ENCODE measurements at places on chromosomes 6 and 20.

- DNase-seq = no peak
Observed at GRCh38 chr20:10590950-10591671, 82.7 kb downstream of the JAG1 start.

- DNase-seq = no peak
Observed at GRCh38 chr20:4811661-4812181, 90.0 kb downstream of the PRND start.

GRCh38 chr6:163323705-163324104, 90.8 kb upstream of the QKI start:
- DNase-seq = no peak

GRCh38 chr6:118939683-118940082, 4.7 kb upstream of the MCM9 start:
- no peak for DNase-seq

DNA sequence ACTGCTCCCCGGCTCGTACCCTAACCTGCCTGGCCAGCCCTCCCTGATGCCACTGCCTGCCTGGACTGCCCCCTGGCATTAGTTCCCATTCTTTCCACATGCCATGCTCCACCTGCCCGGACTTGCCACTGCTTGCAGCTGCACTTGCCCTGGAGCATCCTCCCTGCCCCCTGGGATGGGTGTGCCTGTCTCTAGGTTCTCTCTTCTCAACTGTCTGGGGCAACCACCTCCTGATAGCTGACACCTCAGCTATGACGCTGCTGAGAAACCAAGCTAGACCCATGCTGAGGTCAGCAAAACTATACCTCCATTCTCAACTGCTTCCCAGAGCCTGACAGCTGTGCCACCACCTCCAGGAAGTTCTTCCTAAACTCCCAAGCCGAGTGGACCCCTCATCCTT, 72.1 kb downstream of the PERP start:
- no peak for DNase-seq

DNA sequence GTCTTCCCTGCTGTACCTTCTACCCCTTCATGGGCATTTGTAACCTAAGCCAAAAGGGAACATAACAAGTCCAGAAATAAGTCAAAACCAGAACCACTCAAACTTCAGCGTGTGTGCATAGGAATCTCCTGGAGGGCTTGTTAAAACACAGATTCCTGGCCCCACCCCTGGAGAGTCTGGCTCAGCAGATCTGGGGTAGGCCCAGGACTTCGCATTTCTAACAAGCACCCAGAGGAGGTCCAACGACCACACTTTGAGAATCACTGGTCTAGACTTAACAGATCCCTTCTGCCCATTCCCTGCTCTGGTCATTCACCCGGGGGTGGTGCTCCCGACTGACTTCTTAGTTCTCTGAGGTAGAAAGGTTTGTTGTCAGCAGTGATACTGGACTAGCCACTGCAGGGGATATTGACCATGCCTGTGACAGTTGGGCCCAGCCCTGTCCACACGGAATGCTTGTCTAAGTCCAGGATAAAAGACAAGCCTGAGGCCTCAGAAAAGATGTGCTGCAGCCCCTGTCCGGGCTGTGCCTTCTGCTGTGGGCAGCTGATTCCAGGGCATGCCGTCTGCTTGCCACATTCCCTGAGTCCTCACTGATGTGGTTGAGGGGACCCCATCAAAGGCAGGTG, 68.6 kb downstream of the SYNJ2 start:
- no peak for DNase-seq

DNA sequence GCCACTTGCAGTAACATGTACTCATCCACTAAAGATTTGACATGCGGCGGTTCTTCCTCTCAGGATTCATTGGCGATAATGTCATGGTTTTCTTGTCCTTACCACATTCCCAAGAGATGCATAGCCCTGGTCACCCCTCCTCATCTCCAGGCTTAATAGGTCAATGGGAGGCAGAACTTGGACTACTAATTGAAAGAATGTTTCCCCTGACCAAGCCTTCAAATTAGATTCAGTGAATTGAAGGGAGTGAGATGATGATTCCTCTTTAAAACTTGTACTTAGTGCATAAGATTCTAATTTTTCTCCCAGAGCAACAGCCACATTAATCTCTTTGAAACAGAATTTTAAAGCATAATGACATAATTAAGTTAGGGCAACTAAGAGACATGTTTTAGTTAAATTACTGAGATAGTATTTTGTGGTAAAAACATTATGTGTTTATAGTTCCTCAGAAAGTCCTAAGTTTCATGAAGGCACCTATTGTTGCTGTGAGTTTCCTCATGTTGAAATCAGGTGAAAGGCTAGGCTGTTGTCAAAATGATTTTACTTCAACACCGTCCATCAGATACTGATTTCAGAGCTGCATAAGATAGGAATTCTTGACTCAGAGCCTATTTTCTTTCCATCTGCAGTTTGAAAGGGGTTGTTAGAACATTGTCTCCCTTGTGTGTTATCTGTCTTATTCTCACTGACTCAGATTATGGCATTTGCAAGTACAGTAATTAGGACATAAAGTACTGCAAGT, 48.5 kb downstream of the STK4 start:
- peak; percentile 71 for DNase-seq

DNA sequence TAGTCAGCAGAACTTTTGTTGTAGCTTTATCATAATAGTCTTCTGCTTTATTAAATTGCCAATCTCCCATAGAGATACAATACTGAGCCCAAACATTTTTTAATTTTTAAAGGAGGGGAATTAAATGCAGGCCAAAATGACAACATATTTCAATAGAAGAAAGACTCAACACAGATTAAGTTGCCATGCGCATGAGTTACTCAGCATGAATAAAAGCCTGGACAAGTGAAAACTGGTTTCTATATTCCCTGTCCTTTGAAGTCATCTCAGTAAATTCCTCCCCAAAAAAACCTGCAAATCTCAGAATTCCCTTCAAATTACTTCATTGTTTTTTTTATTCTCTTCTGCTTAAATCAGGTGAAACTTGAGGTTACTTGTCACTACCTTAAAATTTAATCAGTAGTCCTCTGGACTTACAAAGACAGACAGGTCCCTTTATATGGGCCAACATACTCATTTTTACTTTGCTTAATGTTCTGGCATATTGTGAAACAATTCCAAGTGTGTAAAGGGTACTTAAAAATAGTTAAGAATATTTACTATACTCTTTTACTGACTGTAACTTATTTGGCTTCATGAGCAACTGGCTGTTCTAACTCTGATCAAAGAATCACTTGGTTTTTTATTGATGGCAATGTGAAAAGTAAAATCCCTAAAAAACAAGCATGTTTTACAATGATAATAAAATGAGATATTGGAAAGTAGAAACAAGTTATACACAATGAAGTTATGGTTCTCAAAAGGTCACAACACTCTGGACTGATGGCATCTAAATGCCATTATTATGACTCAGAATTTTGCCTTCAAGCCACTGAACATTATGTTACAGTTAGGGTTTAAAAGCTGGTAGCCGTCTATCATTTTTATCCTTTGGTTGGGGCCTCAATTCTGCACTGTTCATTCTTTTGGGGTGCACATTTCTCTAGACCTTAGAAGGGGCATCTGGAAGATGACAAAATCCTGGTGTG, 49.9 kb upstream of the COL21A1 start:
- DNase-seq = no peak

DNA sequence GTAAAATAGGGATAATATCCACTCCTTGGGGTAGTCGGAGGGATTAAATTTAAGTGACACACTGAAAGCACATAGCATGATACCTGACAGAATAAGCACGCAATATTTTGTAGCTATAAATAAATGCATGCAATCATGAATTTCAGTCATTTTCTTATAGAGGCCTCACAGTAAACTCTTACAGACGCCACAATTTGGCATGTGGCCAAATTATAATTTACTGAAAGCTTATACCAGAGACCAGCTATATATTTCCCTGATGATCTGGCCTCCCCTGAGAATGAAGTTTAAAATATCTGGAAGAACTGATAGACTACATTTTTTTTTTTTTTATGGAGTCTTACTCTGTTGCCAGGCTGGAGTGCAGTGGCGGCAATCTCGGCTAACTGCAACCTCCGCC, 40.9 kb downstream of the QRSL1 start:
- DNase-seq = no peak

Data from BJ (cell line).